Urinary bladder (tissue), 4 donors: ENCODE measurements at places on chromosomes 6 and 20. TPM values are rescaled to one million over a fixed set of nuclear protein-coding genes. Genes with fewer than 3 reads are reported as not detected.

DNA sequence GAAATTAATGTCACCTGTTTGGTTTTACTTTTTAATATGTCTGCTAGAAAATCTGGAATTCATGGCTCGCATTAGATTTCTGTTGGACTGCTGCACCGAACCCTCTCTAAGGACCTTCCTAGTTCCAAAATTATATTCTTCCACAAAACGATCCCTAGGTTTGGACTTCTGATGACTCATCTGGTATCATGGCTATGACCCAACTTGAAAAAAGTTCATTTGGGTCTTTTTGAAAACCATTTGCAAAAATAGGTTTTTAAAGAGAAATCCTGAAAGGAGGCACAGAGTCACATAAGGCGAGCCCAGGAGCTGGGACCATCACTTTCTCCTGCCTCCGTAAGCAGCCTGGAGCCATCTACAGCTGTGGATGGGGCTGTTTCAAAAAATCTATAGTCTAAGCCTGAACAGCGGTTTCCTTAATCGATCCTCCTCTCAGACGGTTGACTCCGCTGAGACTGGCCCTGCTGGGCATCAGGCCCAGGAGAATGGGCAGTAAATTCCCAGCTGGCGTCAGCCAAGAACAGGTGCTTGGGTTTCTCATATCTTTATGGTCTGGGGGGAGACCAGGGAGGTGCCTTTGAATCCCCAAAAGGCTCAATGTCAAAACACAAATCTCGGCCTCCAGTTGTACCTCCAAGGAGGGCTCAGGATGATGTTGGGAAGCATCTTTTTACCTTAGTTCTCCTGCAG, 44.6 kb downstream of the SLC24A3 start:
- no peak for DNase-seq

GRCh38 chr6:113439866-113440265, 417.3 kb upstream of the MARCKS start:
- no peak for DNase-seq

- no peak for DNase-seq
These were observed 32.5 kb upstream of the MAS1L start for GRCh38 chr6:29520232-29520631.

- no peak for DNase-seq
These were observed 39.7 kb downstream of the FBXO9 start for GRCh38 chr6:53104916-53105315.

DNA sequence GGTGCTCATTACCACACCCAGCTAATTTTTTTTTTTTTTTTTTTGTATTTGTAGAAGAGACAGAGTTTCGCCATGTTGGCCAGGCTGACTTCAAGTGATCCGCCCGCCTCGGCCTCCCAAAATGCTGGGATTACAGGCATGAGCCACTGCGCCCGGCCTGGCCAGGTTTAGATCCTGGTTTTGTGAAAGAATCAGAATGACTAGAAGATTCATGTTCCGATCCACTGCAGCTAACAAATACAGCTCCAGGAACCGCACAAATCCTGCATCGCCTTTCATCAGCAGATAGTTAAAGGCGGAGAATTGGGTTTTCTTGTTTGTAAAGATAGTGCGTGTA, 151.2 kb upstream of the AKAP12 start:
- DNase-seq: no peak

GRCh38 chr6:32685603-32686002, 19.1 kb upstream of the HLA-DQB1 start:
- DNase-seq: no peak

SDC4 gene
- total RNA-seq: 28.9 TPM

GRCh38 chr20:55375920-55376319, 629.4 kb downstream of the CBLN4 start:
- no peak for DNase-seq
